Uterine smooth muscle cell (primary cell): ENCODE measurements at places on chromosomes 16 and 17. TPM values are rescaled to one million over a fixed set of nuclear protein-coding genes. Genes with fewer than 3 reads are reported as not detected.

Gene TBC1D3I
- 0.33 TPM in 1 of 2 replicates, not detected in the other for total RNA-seq

Gene PRDM7
- total RNA-seq: not detected in 2 replicates

Gene OR1A1
- not detected in 2 replicates for total RNA-seq

Gene EFNB3
- total RNA-seq: 0.11 and 0.12 TPM in 2 replicates

Gene INPP5K
- total RNA-seq: 19.5 and 22.2 TPM in 2 replicates

Gene CDRT15
- not detected in 2 replicates for total RNA-seq

Gene SLC52A1
- under 0.01 and 0.37 TPM in 2 replicates for total RNA-seq

Gene GCGR
- total RNA-seq: not detected in 2 replicates

Gene HP
- total RNA-seq: 0.11 TPM in 1 of 2 replicates, not detected in the other

Gene CNGB1
- not detected in 2 replicates for total RNA-seq

Gene CREBBP
- 20.3 and 22.9 TPM in 2 replicates for total RNA-seq

Gene MYL11
- total RNA-seq: 0.75 TPM in 1 of 2 replicates, not detected in the other

Gene NR1D1
- 2.9 and 3.3 TPM in 2 replicates for total RNA-seq

Gene ATP2A1
- 0.22 and 0.25 TPM in 2 replicates for total RNA-seq

Gene OTOP3
- total RNA-seq: not detected in 2 replicates

Gene CD300C
- total RNA-seq: not detected in 2 replicates

Gene DLX4
- not detected in 2 replicates for total RNA-seq

Gene ENPP7
- 0.12 TPM in 1 of 2 replicates, not detected in the other for total RNA-seq

Gene RAB40C
- 15.1 and 18.0 TPM in 2 replicates for total RNA-seq

Gene GRB7
- 0.37 and 1.00 TPM in 2 replicates for total RNA-seq

Gene CCL8
- not detected in 2 replicates for total RNA-seq

Gene KRTAP2-3
- 0.12 and 1.00 TPM in 2 replicates for total RNA-seq

Gene RARA
- total RNA-seq: 4.8 and 5.2 TPM in 2 replicates

Gene SMIM36
- not detected in 2 replicates for total RNA-seq

Gene C17orf113
- total RNA-seq: 0.22 and 0.37 TPM in 2 replicates

Gene EVI2B
- 0.12 TPM in 1 of 2 replicates, not detected in the other for total RNA-seq

Gene DNAAF8
- 0.44 and 1.4 TPM in 2 replicates for total RNA-seq

Gene HOXB9
- total RNA-seq: not detected in 2 replicates

Gene HID1
- 0.44 and 0.75 TPM in 2 replicates for total RNA-seq

Gene CMTM1
- total RNA-seq: 1.2 and 1.5 TPM in 2 replicates

Gene PRSS8
- total RNA-seq: not detected in 2 replicates

Gene SPNS1
- 23.7 and 32.6 TPM in 2 replicates for total RNA-seq

Gene GPRC5B
- 0.55 and 1.1 TPM in 2 replicates for total RNA-seq

Gene DPEP3
- total RNA-seq: not detected in 2 replicates

Gene CRHR1
- total RNA-seq: not detected in 2 replicates

Gene FADS6
- total RNA-seq: not detected in 2 replicates

Gene SOCS3
- total RNA-seq: 26.9 and 33.8 TPM in 2 replicates

Gene MED13
- 35.3 and 43.2 TPM in 2 replicates for total RNA-seq

Gene CACNG3
- total RNA-seq: not detected in 2 replicates

Gene KCNJ12
- total RNA-seq: under 0.01 and 0.37 TPM in 2 replicates

Gene NPTX1
- 1.5 and 4.9 TPM in 2 replicates for total RNA-seq

Gene TPSG1
- total RNA-seq: 0.37 TPM in 1 of 2 replicates, not detected in the other

Gene SAMD14
- total RNA-seq: 1.7 and 1.8 TPM in 2 replicates

Gene PERCC1
- not detected in 2 replicates for total RNA-seq

Gene TP53TG3
- not detected in 2 replicates for total RNA-seq
